Gastrocnemius medialis (tissue), 4 donors: ENCODE measurements at places on chromosomes 1 and 21. TPM values are rescaled to one million over a fixed set of nuclear protein-coding genes. Genes with fewer than 3 reads are reported as not detected.

- H3K36me3 ChIP-seq = no peaks in the 10 kb centered on the region
- no peaks in the 10 kb centered on the region for H3K4me1 ChIP-seq
- H3K4me3 ChIP-seq = no peak overlapping the region
- DNase-seq = no peak
- no peaks in the 10 kb centered on the region for H3K27me3 ChIP-seq
These were observed 22.8 kb downstream of the IFI44 start for GRCh38 chr1:78672428-78672827.

GRCh38 chr1:3541465-3541864 is 69.8 kb downstream of the MEGF6 start:
- H3K36me3 ChIP-seq = no peaks in the 10 kb centered on the region
- no peak for DNase-seq
- no peaks in the 10 kb centered on the region for H3K27me3 ChIP-seq
- H3K27ac ChIP-seq = no peak overlapping the region
- H3K4me1 ChIP-seq = peaks cover 13% of the 10 kb centered on the region
- H3K4me3 ChIP-seq = no peak overlapping the region

- H3K27ac ChIP-seq = no peak overlapping the region
- H3K27me3 ChIP-seq = no peaks in the 10 kb centered on the region
- H3K4me3 ChIP-seq = no peak overlapping the region
- H3K4me1 ChIP-seq = peaks cover 44% of the 10 kb centered on the region
These were observed 52.6 kb downstream of the RUNX1 start for GRCh38 chr21:34996304-34997101.

The PLA2G5 gene
- total RNA-seq = not detected

GRCh38 chr1:17186216-17186909 is 18.6 kb upstream of the PADI1 start:
- DNase-seq = no peak
- H3K27ac ChIP-seq = no peak overlapping the region
- H3K4me3 ChIP-seq = no peak overlapping the region
- no peaks in the 10 kb centered on the region for H3K27me3 ChIP-seq

DNA sequence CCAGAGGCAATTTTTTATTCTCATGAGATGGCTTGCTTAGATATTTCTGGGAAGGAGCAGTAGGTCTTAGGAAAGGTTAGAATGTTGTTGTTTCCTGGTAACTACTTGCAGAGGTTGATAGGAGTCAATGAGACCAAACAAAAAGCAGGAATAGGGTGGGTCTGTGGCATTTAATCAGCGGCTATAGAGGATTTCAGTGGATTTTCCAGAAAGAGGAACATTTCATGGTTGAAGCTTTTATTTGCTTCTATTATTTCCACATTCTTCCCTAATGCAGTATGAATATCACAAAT is 111.3 kb upstream of the PALMD start:
- no peaks in the 10 kb centered on the region for H3K27me3 ChIP-seq
- H3K4me3 ChIP-seq = no peak overlapping the region
- DNase-seq = no peak
- peaks cover 15% of the 10 kb centered on the region for H3K4me1 ChIP-seq
- H3K36me3 ChIP-seq = no peaks in the 10 kb centered on the region

DNA sequence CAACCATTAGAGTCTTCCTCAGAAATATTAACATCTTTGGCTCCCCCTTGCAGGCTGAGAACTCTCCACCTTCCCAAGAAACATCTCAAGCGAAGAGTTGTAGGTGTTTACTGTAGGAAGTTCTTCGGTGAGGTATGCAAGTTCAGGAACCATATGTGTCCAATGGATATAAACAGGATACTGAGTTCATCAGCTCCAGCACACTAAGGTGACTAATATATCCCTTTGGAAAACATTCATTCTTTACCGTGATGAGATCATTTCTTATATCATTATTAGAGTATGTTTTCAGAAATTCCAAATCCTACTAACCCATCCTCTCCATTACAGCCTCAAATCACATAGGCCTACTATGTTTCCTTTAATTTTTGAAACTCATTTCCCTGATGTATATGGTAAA is 37.3 kb upstream of the PRMT6 start:
- no peaks in the 10 kb centered on the region for H3K27me3 ChIP-seq
- H3K4me1 ChIP-seq = no peaks in the 10 kb centered on the region
- no peak for DNase-seq
- no peaks in the 10 kb centered on the region for H3K36me3 ChIP-seq

The LCE6A gene
- total RNA-seq = not detected

The CADM3 gene
- 1.2 TPM for total RNA-seq

The TTC24 gene
- not detected for total RNA-seq

GRCh38 chr1:79497193-79497773 is 490.8 kb upstream of the ADGRL4 start:
- H3K27ac ChIP-seq = no peak overlapping the region
- no peak for DNase-seq
- no peak overlapping the region for H3K4me3 ChIP-seq
- no peaks in the 10 kb centered on the region for H3K4me1 ChIP-seq
- H3K36me3 ChIP-seq = no peaks in the 10 kb centered on the region

DNA sequence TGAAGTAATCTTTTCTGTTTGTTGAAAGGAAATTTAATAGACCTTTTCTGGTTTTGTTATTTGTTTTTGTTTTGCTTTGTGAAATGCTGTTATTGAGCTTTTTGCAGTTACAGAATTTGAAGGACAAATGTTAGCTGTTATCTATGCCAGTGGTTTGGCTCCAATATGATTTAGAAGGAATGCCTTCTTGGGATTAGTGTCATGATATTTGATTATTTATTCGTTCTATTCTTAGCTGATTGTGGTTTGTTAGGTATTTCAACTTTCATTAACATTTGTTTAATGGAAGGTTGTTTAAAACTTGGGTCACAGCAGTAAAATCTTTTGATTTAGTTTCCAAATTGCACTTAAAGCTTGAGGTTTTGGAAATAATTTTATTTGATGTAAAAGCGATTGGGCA is 33.5 kb downstream of the ADGRL2 start:
- no peak overlapping the region for H3K4me3 ChIP-seq
- no peak for DNase-seq
- H3K36me3 ChIP-seq = no peaks in the 10 kb centered on the region
- peaks cover 5% of the 10 kb centered on the region for H3K4me1 ChIP-seq

GRCh38 chr1:153238527-153238926 is 21.0 kb upstream of the LORICRIN start:
- no peaks in the 10 kb centered on the region for H3K4me1 ChIP-seq
- no peaks in the 10 kb centered on the region for H3K27me3 ChIP-seq
- H3K36me3 ChIP-seq = no peaks in the 10 kb centered on the region
- no peak overlapping the region for H3K4me3 ChIP-seq
- no peak for DNase-seq
- no peak overlapping the region for H3K27ac ChIP-seq

- DNase-seq = no peak
- H3K27me3 ChIP-seq = no peaks in the 10 kb centered on the region
- no peaks in the 10 kb centered on the region for H3K36me3 ChIP-seq
These were observed 51.0 kb downstream of the SGIP1 start for GRCh38 chr1:66585002-66585401.

DNA sequence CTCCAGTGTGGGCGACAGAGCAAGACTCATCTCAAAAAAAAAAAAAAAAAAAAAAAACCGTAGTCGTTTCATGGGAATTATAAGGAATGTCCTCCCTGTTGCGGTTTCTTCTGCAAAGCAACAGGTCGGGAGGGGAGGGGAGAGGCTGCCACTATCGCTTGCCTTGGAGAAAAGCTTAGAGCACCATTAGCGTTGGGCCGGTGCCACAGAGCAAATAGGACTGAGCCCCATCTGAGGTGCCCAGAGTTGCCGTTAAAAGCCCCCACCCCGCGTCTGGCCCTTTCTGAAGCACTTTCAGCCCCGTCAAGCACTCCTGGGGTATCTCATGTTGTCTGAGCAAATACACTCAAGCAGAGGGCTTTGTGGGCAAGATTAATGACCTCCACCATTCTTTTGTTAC is 2.2 kb downstream of the RIPPLY3 start:
- H3K4me3 ChIP-seq = no peak overlapping the region
- peaks cover 25% of the 10 kb centered on the region for H3K27me3 ChIP-seq
- H3K27ac ChIP-seq = no peak overlapping the region
- no peaks in the 10 kb centered on the region for H3K36me3 ChIP-seq
